ENCODE measurements at places on chromosomes 1 and 21.

GRCh38 chr1:245261786-245262185 is 107.0 kb downstream of the KIF26B start:
- DNase-seq, result peak; percentile 32

DNA sequence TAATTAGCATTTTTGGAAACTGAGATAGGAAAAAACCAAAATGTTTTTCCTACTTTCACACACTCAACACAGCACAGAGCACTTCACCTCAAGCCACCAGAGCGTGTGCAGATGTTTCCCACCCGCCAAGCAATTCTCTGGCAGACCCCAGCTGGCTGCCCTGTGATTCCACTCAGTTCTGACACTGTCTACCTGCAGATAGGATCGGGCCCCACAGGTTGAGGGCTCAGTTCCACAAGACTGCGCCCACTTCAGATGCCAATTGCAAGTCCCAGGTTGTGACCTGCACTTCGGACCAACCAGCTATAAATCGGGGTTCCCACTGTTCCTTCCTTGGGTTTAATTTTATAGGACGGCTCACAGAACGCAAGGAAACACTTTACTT is 9.9 kb downstream of the KIAA1614 start:
- DNase-seq, result no peak

- no peak for DNase-seq
Observed at GRCh38 chr1:203589171-203589570, 37.5 kb upstream of the ATP2B4 start.

GRCh38 chr21:30491963-30492428 is at the start of gene KRTAP19-3:
TSS of gene KRTAP19-3 (minus strand) at chr21:30492013. CDS start at chr21:30491957, 56 bp downstream.
- no peak for DNase-seq

GRCh38 chr1:198699167-198700015 is 60.6 kb downstream of the PTPRC start:
- DNase-seq, result peak; percentile 90

- DNase-seq, result no peak
Observed at GRCh38 chr1:226420328-226420727, 12.4 kb upstream of the PARP1 start.

- no peak for DNase-seq
Observed at GRCh38 chr1:14222086-14222485, 376.4 kb upstream of the KAZN start.

- DNase-seq, result no peak
Observed at GRCh38 chr1:47174656-47175020, 15.2 kb downstream of the PDZK1IP1 start.

DNA sequence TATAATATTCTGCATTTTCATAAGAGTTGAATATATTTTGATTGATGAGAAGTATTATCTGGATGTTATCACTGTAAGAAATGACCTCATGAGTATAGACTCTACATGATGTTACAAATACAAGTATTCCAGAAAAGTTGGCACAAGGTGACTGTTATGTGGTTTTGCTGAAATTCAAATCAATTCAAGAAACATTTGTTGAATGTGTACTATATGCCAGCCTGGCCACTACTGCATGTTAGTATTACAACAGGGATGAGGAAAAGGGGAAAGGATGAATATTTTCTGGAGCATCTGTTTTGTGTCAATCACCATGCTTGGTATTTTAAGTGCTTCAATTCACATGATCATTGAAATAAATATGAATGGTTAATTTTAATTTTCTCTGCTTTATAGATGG is 250.9 kb upstream of the PBX1 start:
- no peak for DNase-seq

DNA sequence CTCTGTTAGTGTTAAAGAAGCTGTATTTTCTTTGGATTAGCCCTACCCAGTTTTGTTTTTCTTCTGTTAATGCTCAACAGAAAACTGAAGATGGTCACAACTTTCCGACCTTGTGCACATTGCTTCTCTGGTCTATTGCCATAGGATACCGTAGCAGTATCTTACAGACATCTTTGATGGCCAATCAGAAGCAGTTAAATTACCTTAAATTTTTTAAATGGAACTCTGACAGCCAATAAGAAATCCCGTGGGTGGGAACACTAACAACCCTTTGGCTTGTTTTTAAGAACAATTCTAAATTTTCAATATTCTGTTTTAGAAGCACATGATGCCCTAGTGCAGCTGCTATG is 17.2 kb downstream of the NFYC start:
- no peak for DNase-seq

DNA sequence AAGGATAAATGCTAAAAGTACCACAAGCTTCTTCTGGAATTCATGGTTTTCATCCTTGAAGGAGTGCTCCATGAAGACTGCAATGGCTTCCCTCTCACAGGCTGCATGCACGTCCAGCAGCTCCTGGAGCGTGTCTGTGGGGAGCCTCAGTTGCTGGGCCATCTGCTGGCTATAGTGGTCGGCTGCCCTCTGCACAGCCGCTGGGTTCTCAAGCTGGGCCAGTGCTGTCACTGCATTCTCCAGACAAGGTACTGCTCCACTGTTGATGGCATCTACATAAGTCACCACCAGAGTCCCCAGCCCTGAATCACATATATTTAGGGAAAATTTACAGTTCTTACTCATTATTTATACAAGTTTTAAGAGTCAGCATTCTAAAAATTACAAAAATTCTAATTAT is 8.7 kb downstream of the GBP4 start:
- DNase-seq, result no peak

- DNase-seq, result no peak
Observed at GRCh38 chr1:223214261-223214807, 71.3 kb upstream of the TLR5 start.

DNA sequence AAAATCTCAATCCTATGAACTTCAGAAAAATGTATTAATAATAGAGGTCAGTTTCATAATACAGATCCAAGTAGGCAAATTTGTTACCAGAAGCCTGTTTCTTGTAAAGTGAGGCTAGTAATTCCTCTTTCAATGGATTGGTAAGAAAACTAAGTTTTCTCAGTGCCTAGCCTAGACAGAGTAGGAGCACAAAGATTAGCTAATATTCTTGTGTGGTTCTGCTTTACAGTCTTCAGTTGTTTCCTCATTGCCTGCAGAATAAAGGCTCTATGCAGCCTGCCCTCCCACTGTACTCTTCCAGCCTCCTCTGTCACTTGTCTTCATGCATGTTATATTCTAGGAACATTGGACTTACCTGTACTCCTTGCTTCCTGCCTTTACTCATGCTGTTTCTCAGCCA is 2.4 kb upstream of the PPP1R15B start:
- DNase-seq, result no peak

- DNase-seq, result peak; percentile 56
Observed at GRCh38 chr1:2314803-2315673, 76.3 kb downstream of the MORN1 start.

GRCh38 chr1:44485934-44486460 is 80.9 kb downstream of the RNF220 start:
- no peak for DNase-seq

DNA sequence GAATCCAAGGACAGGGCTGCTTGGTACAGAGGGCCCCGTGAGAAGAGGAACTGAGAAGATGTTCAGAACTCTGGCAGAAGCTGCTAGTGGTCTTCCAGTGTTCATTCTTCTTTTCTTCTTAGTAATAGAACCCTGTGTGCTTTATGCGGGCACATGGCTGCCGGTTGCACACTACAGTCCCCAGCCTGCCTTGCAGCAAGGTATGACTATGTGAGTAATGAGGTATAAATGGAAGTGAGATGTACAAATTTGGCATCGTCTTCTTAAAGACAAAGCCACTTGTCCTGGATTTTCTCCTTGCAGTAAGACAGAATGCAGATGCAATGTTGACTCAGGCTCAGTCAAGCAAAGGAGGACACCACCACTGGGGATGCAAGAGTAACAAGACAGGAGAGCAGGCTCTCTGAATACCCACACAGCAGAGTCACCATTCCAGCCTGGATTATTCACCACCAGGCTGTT is 15.0 kb upstream of the ATP1B1 start:
- DNase-seq, result no peak

DNA sequence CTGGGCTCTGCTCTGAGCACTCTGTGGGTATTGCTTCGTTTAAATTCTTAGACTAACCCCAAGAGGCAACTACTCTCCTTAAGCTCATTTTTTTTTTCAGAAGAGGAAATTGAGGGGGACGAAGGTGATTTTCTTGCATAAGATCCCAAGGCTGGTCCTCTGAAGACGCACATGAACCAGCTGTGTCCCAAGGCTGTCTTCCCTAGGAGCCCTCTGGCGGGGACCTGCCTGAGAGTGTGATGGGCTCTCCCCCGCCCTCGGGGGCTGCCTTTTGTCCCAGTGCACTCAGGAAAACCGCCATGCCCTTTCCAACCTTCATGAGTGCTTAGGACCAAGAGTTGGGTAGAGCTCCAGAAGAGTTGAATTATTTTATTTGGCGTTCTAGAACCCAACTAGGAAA is 21.7 kb downstream of the UMODL1 start:
- DNase-seq, result no peak

Measured in DMS53 (cell line).